CD4-positive, alpha-beta T cell treated with Interleukin-10 for 1 hour (primary cell): ENCODE measurements at places on chromosomes 16 and 17.

DNA sequence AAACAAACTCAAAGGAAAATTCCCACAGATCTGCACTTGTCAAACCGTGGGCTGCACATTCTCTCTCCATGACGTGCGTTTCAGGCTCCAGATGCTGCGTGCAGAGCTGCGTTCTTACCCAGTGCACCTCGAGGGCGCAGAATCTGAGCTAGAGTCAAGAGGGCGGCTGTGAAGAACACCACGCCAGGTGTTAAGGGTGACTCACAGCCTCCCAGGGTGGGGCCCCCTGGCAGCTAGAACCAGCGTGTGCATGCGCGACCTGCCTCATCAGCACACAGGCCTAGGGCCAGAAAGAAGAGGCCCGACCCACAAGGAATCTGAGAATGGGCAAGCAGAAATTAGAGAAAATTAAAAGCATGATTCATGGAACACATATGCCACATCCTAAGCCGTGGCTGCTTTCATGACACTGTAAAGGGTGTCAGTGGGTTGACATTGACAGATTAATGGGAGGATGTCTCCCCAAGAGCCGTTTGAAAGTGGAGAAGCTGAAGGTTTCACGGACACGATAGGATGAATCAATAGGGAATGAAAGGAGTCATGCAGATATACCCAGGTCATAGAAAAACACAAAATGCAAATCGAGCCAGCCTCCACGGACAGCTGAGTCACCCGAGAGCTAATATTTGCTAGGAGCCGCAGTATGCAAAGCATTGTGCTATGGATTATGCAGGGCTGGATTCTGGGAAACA lies 29.0 kb downstream of the MARCHF10 start:
- no peak for DNase-seq

DNA sequence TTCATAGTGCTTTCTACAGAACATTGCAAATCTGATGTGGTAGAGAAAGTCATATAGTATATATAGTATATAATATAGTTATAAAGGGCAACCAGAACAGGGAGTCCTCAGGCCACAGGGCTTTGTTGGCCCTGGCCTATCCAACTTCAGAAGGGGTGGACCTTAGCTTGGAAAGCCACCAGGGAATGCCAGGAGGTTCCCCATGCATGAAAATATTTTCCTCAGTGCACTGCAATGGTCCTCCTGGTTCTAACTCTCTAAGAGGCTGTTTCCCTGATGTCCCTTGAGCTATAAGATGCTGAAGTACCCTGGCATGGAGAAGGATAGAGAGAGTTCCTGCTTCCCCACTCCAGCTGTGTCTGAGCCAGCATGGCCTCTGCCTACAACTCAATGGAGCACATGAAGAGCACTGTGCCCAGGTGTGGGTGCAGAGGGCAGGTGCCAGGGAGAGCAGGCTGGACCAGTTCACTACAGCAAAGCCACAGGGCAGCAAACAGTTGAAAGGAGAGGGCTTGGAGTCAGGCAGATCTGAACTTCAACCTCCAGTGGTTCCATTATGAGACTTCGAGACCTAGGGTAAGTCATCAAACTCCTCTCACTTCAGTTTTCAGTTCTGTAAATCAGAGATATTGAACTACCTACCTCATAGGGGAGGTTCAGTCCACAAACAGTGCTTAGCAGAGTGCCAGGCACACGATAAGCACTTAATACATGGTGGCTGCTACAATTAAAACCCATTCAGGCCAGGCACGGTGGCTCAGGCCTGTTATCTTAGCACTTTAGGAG lies 183.1 kb downstream of the SALL1 start:
- DNase-seq = no peak

GRCh38 chr16:76713191-76713590 lies 436.0 kb downstream of the CNTNAP4 start:
- no peak for DNase-seq

GRCh38 chr17:6064868-6065267 lies 5.3 kb upstream of the WSCD1 start:
- DNase-seq = no peak

- no peak for DNase-seq
These were observed 176.3 kb downstream of the HS3ST4 start for GRCh38 chr16:25868106-25868505.

GRCh38 chr16:647173-647902 lies 1.8 kb upstream of the WDR90 start:
- DNase-seq = no peak

- peak; percentile 60 for DNase-seq
These were observed at the start of gene MPP2 for GRCh38 chr17:43907425-43907981. TSS of gene MPP2 (minus strand) at chr17:43907536. CDS start at chr17:43904460, 3,076 bp downstream.

DNA sequence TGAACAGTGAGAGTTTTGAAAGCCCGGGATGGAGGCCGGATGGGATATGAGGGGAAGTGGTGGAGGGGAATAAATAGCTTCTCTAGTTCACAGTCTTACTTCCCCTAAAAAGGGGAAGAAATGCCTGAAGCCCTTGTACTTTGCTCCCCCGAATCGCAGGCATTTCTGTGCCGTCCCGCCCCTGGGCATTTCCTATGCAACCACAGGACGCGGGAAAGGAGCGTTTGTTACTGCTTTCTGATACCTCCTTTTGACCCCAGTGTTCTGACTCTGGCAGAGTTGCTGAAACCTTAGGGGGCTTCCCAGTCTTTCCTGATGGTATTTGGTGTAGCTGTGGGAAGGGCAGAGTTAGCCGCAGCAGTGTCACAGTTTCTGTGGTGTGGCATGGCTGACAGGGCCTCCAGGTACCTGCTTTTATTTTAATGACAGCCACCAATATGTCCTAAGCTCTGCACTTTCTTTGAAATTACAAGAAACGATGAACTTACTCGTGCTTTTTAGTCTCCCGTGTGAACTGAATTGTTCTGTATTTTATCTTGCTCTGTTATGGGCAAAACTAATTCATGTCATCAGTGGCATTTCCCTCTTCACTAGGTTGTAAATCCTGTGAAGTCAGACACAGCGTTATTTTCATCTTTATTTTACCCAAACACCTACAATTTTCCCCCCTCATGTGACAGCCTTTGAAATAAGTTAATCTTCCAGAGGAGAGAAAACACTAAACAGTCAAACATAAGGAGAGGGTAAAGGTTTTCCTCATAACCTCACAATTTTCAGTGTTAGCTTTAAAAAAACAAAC lies 27.1 kb downstream of the USP10 start:
- DNase-seq = peak; percentile 14

DNA sequence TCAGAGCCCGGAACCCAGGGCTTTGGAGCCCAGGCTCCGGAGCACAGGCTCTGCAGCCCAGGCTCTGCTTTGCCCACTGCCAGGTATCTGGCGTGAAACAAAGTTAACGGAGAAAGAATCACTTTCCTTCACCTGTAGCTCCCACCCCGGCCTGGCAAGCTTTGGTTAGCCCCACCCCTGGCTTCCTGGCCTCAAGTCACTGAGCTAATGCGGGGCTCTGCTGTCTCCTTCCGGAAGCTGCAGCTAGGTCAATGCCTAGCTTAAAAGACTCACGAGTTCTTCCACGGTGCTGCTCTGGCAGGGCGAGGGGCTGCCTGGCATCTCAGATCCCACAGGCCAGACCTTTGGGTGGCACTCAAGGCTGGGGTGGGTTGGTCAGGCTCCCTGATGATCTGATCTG lies 21.1 kb upstream of the SPPL2C start:
- peak; percentile 12 for DNase-seq

DNA sequence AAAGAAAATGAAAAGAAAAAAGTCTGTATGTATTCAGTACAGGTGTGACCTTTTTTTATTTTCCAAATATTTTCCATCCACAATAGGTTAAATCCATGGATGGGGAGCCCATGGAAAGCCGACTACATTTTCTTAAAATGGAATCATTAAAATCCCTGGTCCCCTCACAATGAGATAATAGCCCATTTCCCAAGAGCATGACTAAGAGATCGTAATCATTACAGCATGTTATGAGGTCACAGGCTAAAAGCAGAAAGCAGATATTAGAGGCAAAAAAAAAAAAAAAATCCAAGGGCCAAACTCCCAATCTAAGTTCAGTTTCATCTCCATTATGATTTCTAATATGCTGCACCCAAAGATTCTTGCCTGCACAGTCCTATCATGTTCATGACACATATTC lies 44.7 kb downstream of the CYTH1 start:
- DNase-seq = no peak

DNA sequence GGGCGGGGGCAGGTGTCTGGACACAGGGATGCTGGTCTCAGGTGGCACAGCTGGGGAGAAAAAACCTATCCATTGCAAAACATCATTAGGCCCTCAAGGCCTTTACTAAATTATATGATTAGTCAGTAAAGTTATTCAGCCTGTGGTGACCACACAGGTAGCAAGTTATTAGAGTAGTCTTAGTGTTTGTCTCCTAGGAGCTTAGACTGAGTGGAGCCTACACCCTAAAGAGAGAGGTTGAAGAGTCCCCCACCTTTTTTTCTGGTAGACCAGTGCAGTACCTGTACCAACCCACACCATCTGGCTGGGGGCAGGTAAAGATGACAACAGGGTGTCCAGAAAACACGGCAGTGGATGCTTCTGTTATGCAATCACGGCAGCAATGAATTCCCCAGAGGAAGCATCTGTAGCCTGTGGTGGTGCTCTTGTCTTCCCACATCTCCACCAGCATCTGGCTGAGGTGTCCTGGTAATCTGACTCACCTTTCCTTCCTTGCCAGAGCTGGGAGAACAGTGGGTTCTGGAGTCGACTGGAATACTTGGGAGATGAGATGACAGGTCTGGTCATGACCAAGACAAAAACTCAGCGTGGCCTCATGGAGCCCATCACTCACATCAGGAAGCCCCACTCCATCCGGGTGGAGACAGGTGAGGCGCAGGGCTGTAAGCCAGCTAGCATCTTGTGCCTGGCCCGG lies 11.0 kb downstream of the MYCBPAP start:
- DNase-seq = no peak

- DNase-seq = no peak
These were observed 2.6 kb downstream of the HNF1B start for GRCh38 chr17:37742116-37742761.

- DNase-seq = no peak
These were observed 11.5 kb upstream of the MMD start for GRCh38 chr17:55433029-55433628.

GRCh38 chr17:28347261-28347891 lies 10.0 kb downstream of the POLDIP2 start:
- DNase-seq = no peak

DNA sequence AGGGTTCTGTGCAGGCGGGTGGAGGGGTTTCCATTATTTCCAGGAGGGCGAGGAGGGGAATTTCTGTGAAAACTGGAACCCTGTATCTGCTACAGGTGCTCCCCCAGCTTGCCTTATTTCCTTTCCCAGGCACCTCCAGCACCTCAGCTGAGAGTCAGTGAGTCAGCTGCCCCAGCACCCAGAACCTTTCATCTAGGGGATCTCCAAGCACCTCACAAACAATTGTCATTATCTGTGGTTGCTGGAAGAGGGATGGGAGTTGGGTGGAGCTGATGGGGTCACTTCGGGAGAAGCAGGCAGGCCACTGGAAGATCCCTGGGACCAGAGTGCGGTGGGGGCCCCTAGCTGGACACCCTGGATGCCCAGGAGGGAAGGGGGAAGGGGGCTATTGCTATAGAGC lies 10.0 kb upstream of the CLUH start:
- DNase-seq = no peak

DNA sequence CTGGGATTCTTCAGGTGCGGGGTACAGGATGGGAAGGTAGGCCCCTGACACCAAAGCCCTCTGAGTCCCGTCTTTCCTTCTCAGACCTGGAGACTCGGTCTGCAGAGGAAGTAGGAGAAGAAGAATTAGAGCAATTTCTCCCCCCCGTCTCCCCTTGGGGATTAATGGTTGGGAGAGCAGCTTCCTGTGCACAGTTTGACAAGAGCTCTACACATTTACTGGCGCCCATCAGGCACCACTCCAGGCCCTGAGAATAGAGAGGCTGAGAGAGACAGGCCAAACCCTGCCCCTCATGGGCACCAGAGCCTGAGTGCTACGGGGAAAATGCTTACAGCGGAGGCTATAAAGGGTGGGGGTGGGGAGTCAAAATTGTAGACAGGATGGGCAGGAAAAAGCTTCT lies 3.5 kb upstream of the C16orf74 start:
- no peak for DNase-seq

- DNase-seq = no peak
These were observed 182.6 kb downstream of the C16orf78 start for GRCh38 chr16:49556249-49556605.

DNA sequence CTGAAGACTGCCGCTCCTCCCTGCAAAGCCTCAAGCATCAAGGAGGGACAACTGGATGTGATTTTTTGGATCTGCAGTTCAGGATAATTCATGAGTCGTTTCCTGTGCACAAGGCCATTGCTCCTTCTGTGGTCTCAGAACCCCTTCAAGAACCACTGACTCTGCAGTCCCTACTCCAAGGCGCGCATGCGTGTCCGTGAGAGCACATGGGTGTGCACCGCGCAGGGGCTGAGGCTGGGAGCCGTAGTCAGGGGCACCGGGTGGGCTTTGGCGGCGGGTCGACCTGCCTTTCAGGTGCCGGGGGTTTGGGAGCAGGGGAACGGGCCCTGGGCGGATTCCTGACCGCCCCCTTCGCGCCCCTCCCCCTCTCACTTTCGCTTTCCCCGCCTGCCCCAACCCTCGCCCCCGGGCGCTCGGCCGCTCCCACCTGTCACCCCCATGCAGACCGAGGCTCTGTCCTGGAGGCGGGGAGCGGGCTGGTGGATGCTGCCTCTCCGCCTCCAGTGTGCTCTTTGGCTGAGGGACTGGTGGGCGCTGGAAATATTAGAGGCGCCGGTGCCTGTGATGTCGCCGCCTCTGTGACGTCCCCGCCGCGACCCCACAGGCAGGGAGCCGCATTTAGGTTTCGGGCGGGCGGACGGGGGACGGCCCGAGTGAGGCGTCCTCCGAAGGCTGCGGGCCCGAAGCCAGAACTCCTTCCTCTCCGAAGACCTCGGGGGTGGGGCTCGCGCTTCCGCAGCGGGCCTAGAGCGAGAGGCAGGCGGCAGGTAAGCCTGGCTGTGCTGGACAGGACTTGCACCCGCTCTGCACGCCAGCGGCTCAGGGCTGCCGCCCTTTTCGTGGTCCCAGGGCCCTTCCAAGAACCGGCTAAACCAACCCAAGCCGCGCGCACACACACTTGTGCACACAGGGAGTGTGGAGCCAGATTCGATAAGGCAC lies at the start of gene SPATA32:
Gene SPATA32 (minus strand): TSS at position 518 of the 939 bp plus-strand sequence. CDS start 78 bp downstream, at position 440.
- peak; percentile 64 for DNase-seq

DNA sequence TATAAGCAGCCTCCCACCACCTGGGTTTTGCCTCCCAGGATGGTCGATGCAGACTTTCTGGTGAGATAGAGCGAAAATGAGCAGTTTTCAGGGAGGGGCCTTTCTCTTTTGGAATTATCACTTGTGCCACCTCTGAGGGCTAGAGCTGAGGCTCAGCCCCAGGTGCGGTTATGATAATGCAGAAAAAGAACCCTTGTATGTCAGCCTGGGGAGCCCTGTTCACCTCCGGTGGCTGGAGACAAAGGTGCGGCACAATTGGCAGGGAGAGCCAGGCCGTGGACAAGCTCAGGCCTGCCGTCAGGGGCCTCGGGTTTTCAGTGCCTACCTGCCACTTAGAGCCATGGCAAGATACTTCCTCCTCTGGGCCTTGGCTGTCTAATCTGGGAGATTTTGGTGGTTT lies 4.4 kb downstream of the SCPEP1 start:
- DNase-seq = no peak
